ENCODE measurements at places on chromosomes 4 and X. TPM values are rescaled to one million over a fixed set of nuclear protein-coding genes. Genes with fewer than 3 reads are reported as not detected.

Gene FAM241A
- 1.9 TPM for polyA plus RNA-seq

Gene ARHGAP6
- 6.0 TPM for polyA plus RNA-seq

Gene MTTP
- 5.8 TPM for polyA plus RNA-seq

Gene ADH1C
- 28.1 TPM for polyA plus RNA-seq

Gene L1CAM
- polyA plus RNA-seq = 26.1 TPM

Gene TCP11X2
- polyA plus RNA-seq = not detected

Data from kidney (tissue), 22 donors.